ENCODE measurements at places on chromosomes 6 and 20. TPM values are rescaled to one million over a fixed set of nuclear protein-coding genes. Genes with fewer than 3 reads are reported as not detected.

The CRISP3 gene
- polyA plus RNA-seq: not detected

The SLC22A2 gene
- polyA plus RNA-seq: not detected

The PROKR2 gene
- not detected for polyA plus RNA-seq

The NRSN2 gene
- 111 TPM for polyA plus RNA-seq

The PXMP4 gene
- polyA plus RNA-seq: 10.3 TPM

The GSS gene
- 18.9 TPM for polyA plus RNA-seq

The PNLDC1 gene
- not detected for polyA plus RNA-seq

The FERMT1 gene
- not detected for polyA plus RNA-seq

The TSPO2 gene
- not detected for polyA plus RNA-seq

The DYNLT2 gene
- polyA plus RNA-seq: 2.8 TPM

The BCAS4 gene
- 3.1 TPM for polyA plus RNA-seq

The SNTA1 gene
- polyA plus RNA-seq: 4.0 TPM

The ENPP3 gene
- not detected for polyA plus RNA-seq

The MYB gene
- not detected for polyA plus RNA-seq

The SIRPB2 gene
- polyA plus RNA-seq: not detected

The THBS2 gene
- 1.9 TPM for polyA plus RNA-seq

The KCNG1 gene
- polyA plus RNA-seq: 0.93 TPM

The KIF25 gene
- 13.7 TPM for polyA plus RNA-seq

The CST1 gene
- polyA plus RNA-seq: not detected

The NDUFAF4 gene
- polyA plus RNA-seq: 978 TPM

The HLA-DQB1 gene
- 1.0 TPM for polyA plus RNA-seq

The TMEM151B gene
- polyA plus RNA-seq: 1.3 TPM

The MLIP gene
- polyA plus RNA-seq: 31.5 TPM

The SGK2 gene
- not detected for polyA plus RNA-seq
